ENCODE measurements at places on chromosomes 2 and 18.

DNA sequence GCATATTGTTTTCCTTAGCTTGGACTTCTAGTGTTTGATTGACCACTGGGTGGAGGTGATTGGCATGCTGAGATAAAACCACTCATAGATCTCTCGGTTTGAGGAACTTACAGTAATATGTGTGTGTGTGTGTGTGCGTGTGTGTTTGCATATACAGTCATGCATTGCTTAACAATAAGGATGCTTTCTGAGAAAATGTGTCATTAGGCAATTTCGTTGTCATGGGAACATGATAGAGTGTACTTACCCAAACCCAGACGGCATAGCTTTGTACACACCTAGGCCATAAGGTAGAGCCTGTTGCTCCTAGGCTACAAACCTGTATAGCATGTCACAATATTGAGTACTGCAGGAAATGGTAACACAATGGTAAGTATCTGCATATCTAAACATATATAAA, 167.3 kb downstream of the NYAP2 start:
- DNase-seq, result peak; percentile 30

- no peak for DNase-seq
Observed at GRCh38 chr2:207315131-207315530, 149.4 kb upstream of the KLF7 start.

- DNase-seq, result no peak
Observed at GRCh38 chr2:226544596-226545210, 254.9 kb downstream of the IRS1 start.

GRCh38 chr18:70363861-70364260, 75.0 kb downstream of the SOCS6 start:
- no peak for DNase-seq

DNA sequence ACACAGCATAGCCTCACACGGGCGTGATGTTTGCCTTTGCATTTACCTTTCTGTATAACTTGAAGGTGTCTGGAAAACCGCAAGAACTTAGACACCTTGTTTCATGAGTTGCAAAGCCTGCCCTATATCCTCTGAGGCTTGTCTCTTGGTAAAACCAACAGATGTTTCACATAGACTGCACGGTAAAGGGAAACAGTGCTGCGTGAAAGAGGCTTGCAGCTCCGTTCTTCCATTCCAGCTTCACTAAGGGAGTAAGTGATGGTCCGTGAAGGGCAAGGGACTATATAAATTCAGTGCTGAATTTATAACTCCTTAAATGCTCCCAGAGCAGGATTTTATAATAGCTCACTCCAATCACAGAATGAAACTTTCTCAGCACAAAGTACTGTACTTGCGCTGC, 360.5 kb downstream of the SOX11 start:
- DNase-seq, result no peak

DNA sequence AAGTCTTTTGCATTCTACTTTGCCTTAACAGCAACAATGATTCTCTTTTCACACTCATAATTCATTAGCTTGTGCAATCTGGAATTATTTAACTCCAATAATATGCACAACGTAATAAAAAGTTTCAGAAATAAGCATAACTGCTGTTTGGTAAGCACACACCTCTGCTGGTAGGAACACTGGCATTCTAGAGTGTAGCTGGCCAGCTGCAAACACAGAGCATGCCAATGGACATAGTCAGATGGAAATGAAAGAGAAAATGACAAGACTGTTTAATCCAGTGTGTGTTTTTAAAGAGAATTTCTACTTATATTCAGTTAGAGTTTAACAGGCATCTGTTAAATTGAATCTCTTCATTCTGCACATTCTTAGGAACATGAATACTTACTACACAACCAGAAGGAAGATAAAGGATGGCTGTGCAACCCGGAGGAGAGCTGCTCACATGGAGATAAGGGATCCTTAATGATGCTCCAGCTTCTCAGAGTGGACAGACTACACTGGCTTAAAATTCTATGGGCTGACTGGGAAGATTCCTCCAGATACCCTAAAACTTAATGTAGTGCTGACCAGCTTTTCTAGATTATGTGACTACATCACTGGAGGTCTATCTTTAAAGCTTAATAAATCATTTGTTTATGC, 94.6 kb upstream of the CHAC2 start:
- no peak for DNase-seq

DNA sequence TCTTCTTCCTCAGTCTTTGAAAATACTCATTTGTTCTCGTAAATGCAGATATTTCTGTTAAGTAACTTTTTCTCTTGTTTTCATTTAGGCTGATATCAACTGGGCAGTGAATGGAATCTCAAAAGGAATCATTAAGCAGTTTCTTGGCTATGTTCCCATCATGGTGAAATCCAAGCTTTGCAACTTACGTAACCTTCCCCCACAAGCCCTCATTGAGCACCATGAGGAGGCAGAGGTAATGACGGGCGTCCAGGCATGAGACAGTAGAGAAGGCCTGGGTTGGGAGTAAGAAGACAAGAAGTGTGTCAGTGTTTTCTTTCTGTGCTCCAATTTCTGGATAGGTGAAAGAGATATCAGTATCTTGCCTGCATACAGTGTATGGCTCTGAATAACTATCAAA, 5.1 kb downstream of the POLR1B start:
- no peak for DNase-seq

GRCh38 chr2:173217116-173217840, 137.4 kb upstream of the CDCA7 start:
- no peak for DNase-seq

- peak; percentile 9 for DNase-seq
Observed at GRCh38 chr2:60641811-60642788, 88.6 kb upstream of the BCL11A start.

Data from NCI-H1417 treated with DMSO at 0.1 percent for 48 hours (cell line).